Suppressor macrophage treated with lipopolysaccharide for 4 hours (primary cell): ENCODE measurements at places on chromosomes 1 and 21.
A peak's percentile ranks its signal among the peaks of the same experiment; 100 is the strongest.

- DNase-seq, result peak; percentile 9
Observed at GRCh38 chr1:19208710-19209438, 1.2 kb downstream of the UBR4 start.

DNA sequence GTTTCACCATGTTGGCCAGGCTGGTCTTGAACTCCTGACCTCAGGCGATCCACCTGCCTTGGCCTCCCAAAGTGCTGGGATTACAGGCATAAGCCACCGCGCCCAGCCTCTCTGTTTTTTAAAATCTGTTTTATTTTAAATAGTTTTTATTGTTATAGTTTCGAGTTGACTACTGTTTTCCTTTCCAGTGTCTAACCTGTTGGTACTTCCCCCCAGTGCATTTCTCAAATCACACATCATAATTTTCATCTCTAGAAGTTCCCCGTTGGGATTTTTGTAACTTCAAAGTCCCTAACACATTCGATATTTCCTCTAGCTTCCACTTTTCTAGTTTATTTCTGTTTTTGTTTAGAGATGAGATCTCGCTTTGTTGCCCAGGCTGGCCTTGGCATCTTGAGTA, 7.5 kb downstream of the HES4 start:
- no peak for DNase-seq

DNA sequence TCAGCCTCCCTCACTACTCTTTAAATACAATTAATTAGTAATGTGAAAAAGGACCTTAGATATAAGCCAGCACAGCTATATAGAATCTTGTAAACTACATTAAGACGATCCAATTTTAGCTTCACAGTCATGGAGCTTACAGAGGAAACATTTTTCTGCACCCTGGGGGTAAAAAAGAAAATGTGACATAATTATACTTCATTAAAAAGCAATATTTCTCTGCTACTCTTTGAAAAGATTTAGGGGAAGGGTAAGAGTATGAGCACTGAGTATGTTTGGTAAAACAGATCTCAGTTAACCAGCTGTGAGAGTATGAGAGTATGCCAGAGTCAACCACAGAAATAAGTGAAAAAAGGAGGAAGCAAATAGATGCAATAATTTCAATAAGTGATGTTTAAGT, 1415.9 kb downstream of the PLA2G4A start:
- DNase-seq, result no peak

GRCh38 chr21:29307718-29308455, 9.2 kb downstream of the BACH1 start:
- no peak for DNase-seq

- no peak for DNase-seq
Observed at GRCh38 chr21:35016071-35016470, 33.0 kb downstream of the RUNX1 start.

DNA sequence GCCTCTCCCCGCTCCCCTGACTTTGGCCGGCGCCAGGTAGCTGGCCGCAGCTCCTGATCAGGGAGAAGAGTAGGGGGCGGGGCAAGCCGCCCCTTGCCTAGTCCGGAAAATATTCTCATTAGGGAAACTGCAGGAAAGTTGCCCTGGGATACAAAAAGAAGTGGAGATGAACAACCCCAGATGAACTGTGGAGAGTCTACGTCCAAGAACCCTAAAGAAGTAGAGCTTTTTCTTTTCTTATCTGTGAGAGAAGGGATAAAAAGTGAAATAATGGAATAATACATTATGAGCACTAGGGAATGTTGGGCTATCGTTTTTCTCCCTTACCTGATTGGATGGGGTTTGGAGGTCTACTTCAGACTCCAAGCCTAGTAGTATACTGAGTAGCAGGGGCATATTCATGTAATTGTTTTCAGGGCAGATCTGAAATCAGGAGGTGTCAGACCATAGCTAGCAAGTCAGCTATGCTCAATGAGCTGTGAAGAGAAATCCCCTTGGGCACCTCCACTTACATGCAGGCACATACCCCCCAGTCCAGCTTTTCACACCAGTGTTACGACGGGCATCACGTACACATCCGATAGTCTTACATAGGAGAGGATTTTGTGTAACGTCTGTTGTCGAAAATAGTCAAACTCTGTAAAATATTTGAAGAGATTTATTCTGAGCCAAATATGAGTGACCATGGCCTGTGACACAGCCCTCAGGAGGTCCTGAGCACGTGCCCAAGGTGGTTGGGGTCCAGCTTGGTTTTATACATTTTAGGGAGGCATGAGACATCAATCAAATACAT, 1.7 kb upstream of the DUSP10 start:
- DNase-seq, result no peak

- no peak for DNase-seq
Observed at GRCh38 chr1:230684146-230684545, 29.8 kb downstream of the AGT start.

DNA sequence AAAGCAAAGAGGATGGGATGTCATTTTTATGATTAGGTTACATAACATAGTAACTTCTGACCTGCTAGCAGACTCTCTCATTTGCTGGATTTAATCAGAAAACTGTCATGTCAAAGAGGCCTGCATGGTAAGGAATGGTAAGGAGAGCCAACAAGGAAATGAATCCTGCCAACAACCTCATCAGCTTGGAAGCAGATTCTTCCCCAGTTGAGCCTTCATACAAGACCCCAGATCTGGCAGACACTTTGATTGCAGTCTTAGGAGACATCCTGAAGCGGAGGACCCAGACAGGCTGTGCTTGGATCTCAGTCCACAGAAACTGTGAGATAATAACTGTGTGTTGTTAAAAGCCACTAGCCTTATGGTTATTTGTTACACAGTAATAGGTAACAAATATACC, 27.6 kb upstream of the MARK1 start:
- no peak for DNase-seq

GRCh38 chr21:26962621-26963181, 4.2 kb downstream of the ADAMTS5 start:
- no peak for DNase-seq

DNA sequence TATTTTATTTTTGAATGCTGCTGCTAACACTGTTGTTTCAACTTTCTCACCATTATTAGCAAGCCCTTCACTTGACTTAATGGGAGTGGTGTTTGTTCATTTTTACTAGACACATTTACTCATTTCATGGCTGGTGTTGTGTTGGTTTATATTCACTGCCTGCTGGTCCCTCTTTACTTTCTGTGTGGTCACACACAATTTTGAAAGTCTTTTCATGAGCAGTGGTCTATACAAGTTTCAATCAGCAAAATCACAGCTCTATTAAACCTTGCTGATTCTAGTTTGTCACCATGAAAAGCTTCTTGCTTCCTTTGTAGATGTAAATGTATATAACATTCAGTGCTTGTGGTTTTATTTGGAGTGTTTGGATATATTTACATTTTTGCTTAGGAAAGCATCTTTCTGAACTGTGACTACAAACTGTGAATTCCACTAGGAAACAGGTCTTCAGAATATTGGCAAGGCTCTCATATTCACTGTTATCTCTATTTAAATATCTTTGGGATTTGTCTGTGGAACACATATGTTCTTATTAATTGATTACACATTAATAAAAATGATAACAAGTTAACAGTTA, 22.8 kb downstream of the ATP6V1G3 start:
- DNase-seq, result no peak

DNA sequence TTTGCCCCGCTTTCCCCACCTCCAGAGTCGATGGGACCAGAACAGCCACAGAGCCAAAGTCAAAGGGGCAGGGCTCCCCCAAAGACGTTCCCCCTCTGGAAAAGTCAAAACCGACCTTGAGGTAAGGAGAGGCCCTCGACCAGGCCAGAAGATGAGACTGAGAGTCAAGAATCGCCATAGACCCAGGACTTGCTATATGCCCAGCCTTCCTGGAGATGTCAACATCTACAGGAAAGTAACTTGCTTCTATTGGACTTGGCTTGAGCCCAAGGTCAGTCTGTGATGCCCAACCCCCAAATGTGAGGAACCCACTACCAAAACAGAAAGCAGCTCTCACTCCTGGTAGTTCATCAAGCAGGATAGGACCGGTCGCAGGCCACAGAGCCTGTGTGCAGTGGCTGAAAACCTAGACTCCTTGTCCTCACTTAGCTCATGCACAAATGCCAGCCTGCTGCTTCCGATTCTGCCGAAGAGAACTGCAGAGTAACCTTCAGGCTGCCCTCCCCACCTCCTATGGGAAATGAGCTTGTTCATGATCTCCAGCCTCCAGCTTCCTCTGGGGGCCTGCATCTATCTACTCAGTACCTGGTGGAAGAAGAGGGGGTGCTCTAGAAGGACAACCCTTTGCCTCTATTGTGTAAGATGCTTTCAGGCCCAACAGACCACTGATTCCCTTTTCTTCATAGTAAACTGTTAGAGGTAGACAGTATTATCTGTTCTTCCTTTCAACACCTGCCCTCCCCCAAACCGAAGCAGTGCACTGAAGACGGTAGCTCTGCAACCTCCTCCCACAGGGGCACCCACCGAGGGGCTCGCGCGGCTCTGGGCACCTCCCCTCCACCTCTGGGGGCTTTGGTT, 1.4 kb downstream of the ACOT7 start:
- no peak for DNase-seq

DNA sequence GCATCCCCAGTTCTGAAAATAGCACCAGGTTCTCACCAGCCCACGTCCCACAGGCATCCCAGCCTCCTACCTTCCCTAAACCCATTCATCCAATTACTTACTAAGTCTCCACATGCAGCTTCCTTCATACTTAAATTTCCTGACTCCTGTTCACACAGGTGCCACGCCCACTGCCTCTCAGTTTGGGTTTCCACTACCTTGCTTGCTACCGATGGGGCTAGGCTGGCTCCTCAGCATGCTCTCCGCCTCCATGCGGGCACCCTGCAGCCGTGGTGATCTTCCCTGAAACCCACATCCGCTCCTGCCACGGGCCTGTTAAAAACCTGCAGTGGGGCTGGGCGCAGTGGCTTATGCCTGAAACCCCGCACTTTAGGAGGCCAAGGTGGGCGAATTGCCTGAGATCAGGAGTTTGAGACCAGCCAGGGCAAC, 70.4 kb upstream of the ANGPTL1 start:
- no peak for DNase-seq

- no peak for DNase-seq
Observed at GRCh38 chr1:2166254-2166653, 28.3 kb downstream of the FAAP20 start.

GRCh38 chr1:230208619-230209261, 141.7 kb downstream of the GALNT2 start:
- no peak for DNase-seq

GRCh38 chr1:168217664-168218063, 8.1 kb upstream of the SFT2D2 start:
- no peak for DNase-seq

DNA sequence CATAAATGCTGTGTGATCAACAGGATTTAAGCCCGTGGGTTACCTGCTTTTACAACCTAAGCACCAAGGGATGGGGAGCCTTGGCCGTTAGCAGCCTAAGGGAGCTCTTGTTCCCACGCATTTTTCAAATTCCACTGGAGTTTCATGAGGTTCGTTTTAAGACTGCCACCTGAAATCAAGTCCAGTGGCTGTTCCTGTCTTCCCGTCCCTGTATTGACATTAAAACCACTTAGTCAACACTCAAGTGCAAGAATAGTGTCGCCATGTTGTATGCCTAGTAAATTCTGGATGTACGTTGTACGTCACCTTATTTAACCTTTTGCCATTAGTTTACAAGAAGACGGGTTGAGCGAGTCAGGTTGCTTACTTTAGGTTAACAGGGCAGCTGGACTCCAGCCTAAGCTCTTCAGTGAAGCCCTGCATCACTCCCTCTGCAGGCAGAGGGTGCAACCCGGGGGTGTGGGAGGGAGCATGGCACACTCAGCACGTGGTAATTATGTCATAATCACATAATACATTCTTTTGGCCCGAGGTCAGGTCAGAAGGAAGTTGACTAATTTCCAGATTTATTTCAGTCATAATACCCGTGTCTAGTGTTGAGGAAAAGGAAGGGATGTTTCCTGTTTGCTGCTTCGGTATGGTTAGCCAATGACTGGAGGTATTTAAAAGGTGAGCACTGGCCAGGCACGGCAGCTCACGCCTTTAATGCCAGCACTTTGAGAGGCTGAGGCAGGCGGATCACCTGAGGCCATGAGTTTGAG, 42.5 kb downstream of the CNST start:
- peak; percentile 92 for DNase-seq

GRCh38 chr1:43274125-43274803, 4.5 kb downstream of the TMEM125 start:
- DNase-seq, result peak; percentile 44

DNA sequence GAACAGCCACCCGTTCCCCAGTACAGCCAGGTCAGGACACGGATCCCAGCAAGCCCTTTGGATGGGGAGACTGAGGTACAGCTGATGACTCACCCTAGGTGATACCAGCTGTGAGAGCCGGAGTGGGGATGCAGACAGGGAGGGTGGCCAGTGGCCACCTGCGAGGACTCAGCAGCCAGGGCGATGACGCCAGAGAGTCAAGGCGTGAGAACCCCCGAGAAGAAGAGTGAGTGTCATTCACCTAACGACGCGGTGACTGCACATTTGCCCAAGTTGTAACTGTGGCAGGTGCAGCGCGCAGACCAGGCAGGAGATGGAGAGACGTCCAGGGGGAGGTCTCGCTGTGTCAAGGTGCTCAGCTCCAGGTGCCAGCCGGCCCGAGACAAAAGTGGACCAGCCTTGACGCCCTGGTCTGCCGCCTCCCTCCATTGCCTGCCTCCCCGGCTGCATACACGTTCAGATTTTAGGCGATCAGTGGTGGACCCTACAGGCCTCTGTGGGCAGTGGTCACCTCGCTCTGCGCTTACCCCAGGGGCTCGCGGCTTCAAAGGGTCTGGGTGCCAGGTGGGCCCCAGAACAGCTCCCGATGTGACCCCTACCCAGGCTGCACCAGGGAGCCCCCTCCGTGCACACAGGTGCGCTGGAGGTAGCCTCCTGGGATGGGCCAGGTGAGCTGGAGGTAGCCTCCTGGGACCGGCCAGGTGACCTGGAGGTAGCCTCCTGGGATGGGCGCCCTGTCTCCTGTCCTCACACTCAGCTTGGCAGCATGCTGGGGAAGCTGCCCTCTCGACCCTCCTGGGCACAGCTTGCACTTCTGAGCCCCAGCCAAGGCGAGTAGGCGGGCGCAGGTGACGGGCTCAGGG, 11.9 kb downstream of the LRRC3 start:
- DNase-seq, result no peak
